ENCODE measurements at places on chromosomes 6 and 20.

- DNase-seq = no peak
These were observed 73.3 kb downstream of the MRPL14 start for GRCh38 chr6:44053760-44054556.

DNA sequence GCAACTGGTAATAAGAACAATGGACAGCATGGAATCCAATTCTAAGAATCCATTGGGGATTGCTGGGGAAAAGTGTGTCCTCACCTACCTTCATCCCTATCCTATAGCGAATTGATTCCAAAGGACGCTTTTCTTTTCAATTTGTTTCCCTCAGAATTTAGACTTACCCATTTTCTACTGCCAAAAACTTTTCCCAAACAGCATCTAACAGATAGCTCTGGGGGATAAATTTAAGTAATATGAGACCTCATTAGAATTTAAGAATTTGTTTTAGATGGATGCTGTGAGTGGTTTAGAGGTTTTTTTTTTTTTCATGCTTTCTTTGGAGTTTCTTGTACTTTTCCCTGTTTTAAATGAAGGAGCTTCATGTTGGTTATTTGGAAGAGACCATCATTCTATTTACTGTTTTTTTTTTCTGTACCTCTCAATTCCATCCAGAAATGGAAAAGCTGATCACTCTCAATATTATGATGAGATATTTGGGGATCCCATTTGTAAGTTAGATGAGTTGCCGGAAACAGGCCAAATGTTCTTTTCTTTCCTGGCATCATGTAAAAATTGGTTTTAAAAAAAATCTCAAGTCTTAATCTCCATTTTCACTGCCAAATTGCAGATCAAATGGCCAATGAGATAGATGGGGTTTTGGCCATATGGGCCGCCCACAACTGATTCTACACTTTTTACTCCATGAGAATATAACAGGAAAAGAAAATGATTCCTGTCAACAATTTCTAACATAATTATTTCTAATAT is 105.7 kb downstream of the BCAS1 start:
- no peak for DNase-seq

- no peak for DNase-seq
These were observed 40.1 kb downstream of the OR2B2 start for GRCh38 chr6:27871924-27872638.

- no peak for DNase-seq
These were observed 25.4 kb downstream of the TMEM244 start for GRCh38 chr6:129835691-129836090.

DNA sequence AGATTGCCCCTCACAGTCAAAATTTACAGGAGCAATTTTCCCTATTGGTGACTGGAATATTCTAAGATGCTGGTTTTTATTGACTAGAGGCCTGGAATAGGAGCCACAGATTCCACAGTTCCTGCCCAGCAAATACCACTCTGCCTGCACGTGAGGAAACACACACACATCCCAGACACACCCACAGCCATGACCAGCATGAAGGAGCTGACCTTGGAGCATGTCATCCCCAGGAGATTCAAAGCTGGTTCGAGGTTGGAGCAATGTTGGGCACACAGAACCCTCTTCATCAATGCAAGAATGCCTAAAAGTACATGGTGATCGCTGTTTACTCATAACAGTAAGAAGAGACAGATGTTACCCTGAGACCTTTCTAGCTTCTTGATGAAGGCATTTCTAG is 244.6 kb upstream of the FOXQ1 start:
- DNase-seq = no peak

DNA sequence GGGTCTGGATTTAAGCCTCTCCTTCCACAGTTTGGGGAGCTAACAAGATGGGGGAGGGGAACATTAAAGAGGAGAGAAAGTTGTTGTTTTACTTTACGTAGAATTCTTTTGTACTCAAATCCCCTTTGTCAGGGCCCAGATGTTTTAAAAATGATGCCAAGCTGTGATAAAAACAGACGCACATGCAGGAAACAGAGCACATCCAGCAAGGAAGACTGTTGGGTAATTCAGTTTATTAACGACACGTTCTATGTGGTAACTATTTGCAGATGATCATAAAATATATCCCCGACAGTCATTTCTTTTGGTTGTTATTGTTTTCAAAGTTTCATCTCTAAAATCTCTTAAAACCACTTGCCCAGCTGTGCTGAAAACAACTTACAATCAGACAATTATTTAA is 307.0 kb upstream of the PRDM1 start:
- DNase-seq = no peak

- DNase-seq = no peak
These were observed 40.3 kb upstream of the PDE7B start for GRCh38 chr6:135811170-135811569.

- no peak for DNase-seq
These were observed 201.1 kb upstream of the PREP start for GRCh38 chr6:105603788-105604586.

DNA sequence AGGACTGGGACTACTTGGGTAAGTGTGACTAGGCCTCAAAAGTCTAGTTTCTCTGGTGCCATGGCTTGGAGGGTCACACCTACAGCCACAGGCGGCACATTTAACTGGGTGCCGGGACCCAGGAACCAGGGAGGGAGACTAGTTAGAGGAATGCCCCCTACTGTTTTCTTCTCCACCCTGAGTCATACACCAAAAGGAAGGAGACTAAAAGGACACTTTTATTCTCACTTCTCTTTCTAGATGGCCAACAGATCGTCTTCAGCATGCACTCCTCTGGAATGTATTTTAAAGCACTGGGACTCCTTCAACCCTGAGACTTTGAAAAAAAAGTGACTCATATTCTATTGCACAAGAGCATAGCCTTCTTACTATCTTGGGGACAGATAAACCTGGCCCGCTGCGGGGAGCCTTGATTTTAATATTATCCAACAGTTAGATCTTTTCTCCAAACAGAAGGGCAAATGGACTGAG is 33.4 kb downstream of the PLN start:
- DNase-seq = no peak

GRCh38 chr6:9121549-9121948 is 686.2 kb upstream of the SLC35B3 start:
- no peak for DNase-seq

GRCh38 chr6:112683926-112684325 is 336.8 kb downstream of the RFPL4B start:
- DNase-seq = no peak

DNA sequence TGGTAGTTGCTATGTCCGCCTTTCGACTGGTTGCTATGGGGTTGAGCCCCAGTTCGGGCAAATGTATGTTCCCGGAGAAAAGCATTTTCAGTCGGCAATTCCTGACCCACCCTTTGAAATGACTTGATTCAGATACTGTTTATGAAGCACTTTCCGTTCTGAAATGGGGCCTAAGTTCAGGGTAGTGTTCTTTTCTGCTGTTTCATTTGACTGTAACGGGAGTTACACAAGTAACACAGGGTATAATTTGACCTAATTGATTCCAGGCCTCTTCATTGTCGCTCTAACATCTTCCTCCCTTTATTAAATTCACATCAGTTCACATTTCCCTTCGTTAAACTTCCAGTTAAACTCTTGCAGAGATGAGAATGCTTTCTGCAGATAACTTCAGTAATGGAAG is 85.5 kb downstream of the BMP6 start:
- no peak for DNase-seq

DNA sequence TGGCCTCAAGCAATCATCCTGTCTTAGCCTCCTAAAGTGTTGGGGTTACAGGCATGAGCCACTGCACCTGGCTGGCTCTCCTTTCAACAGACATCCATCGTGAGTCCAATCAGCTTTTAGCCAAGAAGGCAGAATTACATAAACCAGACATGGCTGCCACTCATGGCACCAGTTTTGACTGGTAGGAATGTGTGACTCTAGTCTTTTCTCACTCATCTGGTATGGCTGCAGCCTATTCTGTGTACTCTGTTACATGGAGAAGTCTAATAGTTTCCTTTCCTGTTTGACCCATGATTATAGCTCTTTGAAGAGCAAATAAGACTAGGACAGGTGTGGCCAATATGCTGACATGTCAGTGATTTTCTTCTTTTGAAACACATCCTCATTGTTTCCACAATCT is 27.0 kb upstream of the RNF144B start:
- no peak for DNase-seq

- no peak for DNase-seq
These were observed 425.5 kb downstream of the BCKDHB start for GRCh38 chr6:80531681-80532619.

- DNase-seq = no peak
These were observed 56.8 kb downstream of the NCOA3 start for GRCh38 chr20:47558295-47559066.

GRCh38 chr6:99818161-99818560 is 175.9 kb downstream of the MCHR2 start:
- DNase-seq = no peak

GRCh38 chr20:58650181-58650775 is 805 bp upstream of the STX16 start:
- DNase-seq = no peak

GRCh38 chr6:155287762-155288161 is 23.9 kb downstream of the CLDN20 start:
- DNase-seq = no peak

- no peak for DNase-seq
These were observed 27.8 kb downstream of the ACSS2 start for GRCh38 chr20:34904202-34904621.
